ENCODE measurements at places on chromosomes 1 and 21.

DNA sequence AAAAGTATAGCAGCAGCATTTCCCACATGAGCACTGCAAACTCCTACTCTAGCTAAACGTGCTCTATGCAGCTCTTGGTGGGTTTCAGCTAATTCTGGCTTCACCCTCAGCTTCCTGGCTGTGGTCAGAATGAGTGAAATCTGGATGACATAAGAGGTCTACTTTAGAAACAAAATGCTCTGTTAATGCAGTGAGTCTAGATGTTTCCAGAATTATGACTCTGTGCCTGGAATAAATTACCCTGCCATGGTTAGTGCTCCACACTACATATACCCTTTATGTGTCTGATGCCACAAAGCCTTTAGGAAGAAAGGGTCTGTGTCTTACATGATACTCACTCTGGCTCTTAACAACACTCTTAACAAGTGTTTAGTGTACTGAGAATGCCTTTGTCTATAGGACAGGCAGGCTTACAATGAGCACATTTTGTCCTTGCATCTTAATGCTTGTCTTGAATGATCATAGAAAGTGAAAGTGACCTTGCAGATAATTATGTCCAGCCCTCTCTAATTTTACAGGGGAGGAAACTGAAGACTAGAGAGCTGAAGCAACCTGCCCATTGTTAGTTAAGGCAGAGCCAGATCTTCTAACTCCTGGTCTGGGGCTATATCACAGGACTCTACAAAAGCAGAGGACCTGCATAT is 9.2 kb downstream of the S100A10 start:
- DNase-seq, result no peak

DNA sequence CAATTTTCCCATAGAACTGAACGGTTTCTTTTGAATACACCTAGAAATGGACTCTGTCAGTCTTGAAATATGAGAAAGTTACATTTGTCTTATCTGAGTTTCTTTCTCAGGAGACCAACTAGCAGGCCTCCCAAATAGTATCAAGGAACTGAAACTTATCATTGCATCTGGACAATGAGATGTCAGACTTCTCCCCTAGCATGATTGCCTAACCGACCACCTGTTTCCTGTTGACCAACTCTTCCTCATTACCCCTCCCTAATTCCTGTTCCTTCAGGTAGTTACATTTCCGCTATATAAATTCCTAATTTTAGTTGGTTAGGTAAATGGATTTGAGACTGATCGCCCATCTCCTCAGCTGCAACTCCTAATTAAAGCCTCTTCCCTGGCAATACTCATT is 1587.3 kb downstream of the NCAM2 start:
- DNase-seq, result no peak

GRCh38 chr1:229590119-229590518 is 31.6 kb upstream of the ABCB10 start:
- DNase-seq, result no peak

DNA sequence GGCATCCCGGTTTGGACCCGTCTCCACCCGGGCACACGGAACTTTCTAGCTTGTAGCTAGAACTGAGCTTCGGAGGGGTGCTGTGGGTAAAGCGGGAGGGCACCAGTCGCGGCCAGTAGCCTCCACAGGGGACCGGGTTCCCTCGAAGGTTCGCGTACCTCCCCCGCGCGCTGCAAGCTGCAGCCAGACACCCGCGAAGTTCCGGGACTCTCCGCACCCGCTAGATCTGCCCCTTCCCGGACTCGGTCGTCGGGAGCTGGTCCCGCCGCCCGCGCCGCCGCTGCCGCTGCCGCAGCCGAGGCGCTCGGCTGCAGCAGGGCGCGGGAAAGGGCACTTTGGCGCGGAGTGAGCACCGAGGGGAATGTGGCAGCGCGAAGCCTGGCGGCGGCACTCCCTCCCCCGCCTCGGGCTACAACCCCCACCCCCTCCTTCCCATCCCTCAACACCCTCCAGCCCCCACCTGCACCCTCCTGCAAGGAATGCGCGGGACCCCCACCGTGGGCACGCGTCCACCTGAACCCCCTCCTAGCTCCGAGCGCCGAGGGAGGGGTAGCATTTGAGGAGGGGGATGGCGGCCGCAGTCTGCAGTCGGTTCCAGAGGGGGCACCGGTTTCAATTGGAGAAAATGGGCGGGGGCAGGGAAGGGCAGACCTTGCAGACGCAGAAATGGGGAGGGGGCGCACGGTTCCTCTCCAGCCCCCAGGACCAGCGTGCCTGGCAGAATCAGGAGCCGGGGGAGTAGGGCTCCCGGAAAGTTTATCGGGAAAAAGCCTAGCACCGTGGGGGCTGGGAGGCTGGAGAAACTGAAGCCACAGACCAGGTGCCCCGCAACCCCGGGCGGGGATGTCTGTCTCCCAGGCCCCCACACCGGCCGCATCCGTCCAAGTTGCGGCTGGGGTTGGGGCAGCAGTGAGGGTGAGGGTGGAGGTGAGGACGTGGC is 968 bp downstream of the CSMD2 start:
- no peak for DNase-seq

GRCh38 chr1:243740255-243740999 is 109.6 kb downstream of the AKT3 start:
- no peak for DNase-seq

DNA sequence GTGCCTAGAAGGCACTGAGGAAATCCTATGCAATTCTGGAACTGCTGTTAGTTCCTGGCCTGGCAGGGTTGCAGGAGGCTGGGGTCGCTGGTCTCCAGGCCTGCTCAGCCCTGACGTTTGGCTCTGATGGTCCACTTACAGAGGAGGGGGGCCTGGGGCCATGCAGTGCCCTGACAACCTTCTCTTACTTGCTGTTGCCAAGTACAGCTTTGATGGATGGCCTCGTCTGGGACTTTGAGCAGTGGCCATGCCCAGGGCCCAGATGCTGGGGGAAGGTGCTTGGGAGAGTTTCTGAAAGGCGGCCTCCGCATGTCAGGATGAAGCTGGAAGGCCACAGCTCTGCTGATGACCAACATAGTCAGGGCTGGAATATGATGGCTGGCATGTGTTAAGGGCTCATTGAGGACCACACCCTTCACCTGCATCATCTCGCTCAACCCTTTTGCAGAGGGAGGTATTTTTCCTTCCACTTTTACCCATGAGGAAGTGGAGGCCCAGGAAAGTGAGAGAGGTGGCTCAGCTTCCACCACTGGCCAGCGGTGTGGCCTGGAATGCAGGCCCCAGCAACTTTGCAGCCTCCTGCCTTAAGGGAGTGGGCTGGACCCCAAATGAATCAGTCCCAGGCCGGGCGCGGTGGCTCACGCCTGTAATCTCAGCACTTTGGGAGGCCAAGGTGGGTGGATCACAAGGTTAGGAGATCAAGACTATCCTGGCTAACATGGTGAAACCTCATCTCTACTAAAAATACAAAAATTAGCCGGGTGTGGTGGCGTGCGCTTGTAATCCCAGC is 34.7 kb upstream of the LRRC3 start:
- DNase-seq, result no peak

- DNase-seq, result no peak
Measured at GRCh38 chr1:112454316-112454715, 54.4 kb upstream of the WNT2B start.

- no peak for DNase-seq
Measured at GRCh38 chr21:45412909-45413611, 8.1 kb downstream of the COL18A1 start.

DNA sequence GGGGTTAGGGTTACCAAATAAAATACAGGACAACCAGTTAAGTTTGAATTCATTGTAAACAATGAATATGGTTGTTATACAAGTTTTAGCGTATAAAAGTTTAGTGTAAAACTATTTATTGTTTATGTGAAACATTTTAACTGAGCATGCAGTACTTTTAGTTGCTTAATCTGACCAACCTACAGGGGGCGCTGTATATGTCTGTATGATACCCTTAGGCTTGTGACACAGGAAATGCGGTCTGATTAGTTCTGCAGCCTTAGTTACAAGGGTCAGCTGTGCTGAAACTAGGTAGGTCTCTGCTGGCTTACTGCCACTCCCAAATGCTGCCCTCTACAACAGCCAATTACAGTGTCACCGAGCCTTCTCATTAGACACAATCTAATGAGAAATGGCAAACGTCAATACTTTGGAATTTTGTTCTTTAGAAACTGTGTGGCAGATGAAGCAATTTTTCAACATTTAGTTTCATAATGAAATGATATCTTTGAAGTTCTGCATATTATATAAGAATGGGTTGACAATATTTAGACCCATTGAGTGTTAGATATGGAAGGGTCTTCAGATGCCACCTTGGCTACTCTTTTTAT is 56.2 kb downstream of the NTNG1 start:
- DNase-seq, result no peak

GRCh38 chr1:71053758-71054157 is 6.1 kb upstream of the PTGER3 start:
- DNase-seq, result no peak

DNA sequence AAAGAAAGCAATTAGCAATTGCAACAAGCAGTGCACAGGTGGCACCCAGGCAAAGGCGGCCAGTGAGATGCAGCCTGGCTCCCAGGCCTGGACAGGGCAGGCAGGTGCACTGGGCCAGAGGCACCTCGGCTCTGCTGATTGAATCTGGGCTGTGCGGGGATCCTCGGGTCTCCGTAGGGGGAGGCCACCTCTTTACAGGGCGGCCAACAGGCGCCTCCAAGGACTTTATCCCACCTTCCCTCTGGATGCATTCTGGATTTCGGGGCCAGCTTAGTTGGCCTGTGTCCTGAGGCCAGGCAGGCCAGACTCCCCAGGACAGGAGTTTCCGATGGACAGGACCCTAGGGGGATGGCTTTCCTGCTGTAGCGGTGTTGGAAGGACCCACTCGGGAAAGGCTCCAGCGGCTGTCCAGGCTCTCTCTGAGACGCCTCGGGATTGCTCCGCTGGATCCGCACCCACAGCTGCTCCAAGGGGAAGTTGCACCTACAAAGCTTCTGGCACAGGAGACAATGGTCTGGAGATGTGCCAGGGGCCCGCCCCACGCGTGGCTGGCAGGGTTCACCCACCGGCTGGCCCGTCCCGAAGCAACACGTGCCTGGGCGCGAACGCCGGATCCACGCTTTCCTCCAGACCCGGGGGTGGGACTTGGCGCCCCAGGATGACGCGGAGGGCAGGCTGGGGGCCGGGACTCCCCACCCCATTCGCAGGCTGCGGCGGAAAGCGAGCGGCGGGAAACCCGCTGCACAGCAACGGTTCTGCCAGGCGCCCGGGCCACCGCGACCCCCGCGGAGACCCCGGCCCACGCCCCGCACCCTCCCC is 810 bp downstream of the SLC19A1 start:
- DNase-seq, result peak; percentile 31

DNA sequence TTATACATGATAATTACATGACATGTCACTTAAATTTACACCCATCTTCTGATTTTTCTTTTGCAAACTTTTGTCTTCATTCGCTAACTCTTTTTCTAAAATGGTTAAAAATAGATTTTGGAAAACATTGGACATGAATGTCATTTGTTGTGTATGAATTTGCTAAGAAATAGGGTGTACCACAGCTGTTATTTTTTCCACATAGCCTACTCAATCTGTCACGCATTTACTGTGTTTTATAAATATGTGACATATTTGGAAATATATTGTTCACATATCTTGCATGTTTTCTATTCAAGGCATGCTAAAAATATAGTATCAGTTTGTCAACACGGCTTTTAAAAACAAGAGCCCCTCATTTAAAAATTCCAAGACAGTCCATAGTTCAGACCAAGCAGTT is 47.9 kb upstream of the TARBP1 start:
- DNase-seq, result no peak

All from GOT3 (cell line).